ENCODE measurements at places on chromosomes 5 and 9.
A peak's percentile ranks its signal among the peaks of the same experiment; 100 is the strongest.

DNA sequence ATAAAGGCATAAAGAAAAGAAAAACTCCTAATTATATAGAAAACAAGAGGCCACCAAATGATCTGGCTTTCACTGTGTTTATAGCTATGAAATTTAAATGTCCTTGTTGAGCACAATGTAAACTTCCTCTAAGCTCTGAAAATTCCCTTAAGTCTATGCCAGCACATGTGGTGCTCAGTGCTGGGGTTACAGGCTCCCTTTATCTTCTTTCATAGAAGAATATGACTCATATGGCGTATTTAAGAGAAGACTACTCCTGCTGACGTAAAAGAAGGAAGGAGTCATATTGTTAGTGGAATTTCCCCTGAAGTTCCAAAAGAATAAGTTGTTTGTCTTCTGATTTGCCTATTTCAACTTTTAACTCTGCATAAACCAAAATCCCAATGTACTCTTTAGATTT is 30.4 kb downstream of the RNF145 start:
- no peak for DNase-seq

- DNase-seq, result no peak
These were observed 262.4 kb downstream of the AGTPBP1 start for GRCh38 chr9:85479305-85479704.

DNA sequence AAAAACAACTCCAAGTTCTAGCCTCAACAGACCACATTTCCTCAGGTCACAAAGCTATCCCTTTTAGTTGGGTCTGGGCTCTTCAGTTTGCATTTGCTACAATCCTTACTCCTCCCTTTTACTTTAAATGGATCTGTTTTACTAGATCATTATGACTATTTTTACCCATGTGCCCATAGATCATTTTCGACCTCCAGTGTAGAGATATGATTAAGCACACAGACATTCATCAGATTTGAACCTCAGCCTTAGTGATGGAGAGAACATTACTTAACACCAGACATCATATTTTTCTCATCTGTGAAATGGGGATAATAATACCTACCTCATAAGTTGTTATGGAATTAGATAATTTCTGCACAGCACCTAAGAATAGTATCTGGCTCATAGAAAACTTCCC is 141.9 kb downstream of the NPR3 start:
- no peak for DNase-seq

GRCh38 chr9:111662576-111663300 is 1.3 kb downstream of the GNG10 start:
- DNase-seq, result peak; percentile 48

DNA sequence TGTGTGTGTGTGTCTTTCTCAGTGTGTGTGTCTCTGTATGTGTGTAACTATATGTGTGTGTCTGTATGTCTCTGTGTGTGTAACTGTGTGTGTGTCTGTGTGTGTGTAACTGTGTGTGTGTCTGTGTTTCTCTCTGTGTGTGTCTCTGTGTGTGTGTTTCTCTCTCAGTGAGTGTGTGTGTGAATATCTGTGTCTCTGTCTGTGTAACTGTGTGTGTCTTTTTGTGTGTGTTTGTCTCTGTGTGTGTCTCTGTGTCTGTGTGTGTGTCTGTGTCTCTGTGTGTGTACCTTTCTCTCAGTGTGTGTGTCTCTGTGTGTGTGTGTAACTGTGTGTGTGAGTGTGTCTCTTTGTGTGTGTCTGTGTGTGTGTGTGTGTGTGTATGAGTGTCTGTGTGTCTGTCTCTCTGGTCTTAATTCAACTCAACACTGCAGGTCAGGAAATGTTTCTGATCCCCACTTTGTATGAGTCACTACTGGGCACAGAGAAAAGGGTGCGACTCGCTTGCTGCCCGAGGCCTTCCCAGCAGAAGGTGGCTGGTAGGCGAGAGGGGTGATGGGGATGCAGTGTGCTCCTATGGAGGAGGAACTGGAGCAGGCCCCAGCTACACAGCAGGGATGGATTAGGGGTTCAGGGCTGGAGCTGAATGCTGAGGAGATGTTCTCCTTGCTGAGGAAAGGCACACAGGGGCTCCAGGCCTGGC is 52.1 kb downstream of the NSG2 start:
- DNase-seq, result no peak

DNA sequence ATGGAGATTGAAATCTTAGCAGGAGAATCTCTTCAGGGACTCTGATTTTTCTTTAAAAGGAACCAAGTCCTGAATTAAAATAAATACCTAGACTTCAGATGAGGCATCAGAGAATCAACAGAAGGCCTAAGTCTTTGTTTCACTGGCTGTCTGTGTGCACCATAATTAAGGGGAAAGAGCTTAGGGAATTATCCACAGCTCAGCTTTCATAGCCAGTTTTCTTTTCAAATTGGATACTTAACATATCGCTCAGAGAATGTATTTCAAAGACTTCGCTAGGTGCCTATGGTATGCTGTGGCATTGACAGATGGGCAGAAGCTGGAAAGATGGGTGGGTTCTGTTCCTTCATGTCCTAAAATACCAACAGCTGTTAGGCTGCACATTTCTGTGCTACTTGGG is 325.8 kb downstream of the TMEM38B start:
- DNase-seq, result no peak

DNA sequence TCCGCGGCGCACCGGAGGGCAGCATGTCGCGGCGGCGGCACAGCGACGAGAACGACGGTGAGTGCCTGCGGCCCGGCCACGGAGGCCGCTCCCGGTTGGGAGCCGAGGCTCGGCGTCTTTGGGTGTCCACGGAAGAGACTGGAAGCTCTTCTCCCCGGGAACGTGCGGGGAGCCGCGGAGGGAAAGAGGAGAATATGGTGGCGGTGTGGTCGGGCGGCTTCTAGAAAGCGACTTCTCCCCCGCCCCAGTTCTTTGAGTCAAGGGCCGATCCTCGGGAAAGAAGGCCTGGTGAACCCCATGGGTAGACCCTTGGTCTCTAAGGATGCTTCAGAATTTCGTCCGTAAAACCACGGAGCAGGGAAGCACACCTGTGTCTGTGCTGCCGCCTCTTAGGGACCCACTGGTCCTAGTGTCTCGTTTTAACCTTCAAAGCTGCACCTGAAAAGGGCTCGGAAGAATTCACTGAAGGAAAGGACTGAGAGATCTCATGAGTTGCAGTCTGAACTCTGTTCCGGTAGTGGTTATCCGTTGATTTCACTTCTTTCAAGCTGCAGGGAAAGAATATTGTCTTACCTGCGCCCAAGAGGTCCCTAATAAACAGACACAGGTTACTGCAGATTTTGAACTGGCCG is 354 bp downstream of the NCBP1 start:
- no peak for DNase-seq

DNA sequence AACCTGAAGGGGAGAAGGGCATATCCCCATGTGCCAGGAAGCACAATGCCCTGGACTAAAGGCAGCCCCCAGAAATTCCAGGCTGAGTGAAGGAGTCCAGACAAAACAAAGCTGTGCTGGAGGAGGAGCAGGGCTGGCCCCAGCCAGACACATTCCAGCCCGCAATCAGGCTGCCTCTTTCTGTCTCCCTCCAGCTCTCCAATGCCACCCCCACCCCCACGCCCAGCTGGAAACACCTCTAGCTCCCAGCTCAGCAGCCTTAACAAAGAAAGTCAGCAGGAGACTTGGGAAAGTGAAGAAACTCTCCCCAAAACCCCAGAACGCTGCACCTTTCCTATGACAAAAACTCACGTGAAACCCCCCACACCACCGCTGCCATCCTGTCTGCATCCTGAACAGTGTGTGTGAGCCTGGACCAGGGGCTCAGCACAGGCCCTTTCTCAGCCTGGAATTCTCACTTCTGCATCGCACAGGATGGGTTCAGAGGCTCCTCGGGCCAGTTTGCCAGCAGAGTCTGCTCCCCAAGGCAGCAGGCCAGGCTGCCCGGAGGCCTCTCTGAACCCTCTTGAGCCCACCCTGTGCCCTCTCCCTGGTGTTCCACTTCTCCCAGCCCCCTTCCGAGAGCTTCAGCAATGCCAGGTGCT is 96.2 kb upstream of the ICE1 start:
- DNase-seq, result no peak

- DNase-seq, result no peak
These were observed 25.4 kb upstream of the NKD2 start for GRCh38 chr5:983238-983524.

GRCh38 chr9:133321411-133321935 is 14.5 kb downstream of the SURF6 start:
- no peak for DNase-seq

DNA sequence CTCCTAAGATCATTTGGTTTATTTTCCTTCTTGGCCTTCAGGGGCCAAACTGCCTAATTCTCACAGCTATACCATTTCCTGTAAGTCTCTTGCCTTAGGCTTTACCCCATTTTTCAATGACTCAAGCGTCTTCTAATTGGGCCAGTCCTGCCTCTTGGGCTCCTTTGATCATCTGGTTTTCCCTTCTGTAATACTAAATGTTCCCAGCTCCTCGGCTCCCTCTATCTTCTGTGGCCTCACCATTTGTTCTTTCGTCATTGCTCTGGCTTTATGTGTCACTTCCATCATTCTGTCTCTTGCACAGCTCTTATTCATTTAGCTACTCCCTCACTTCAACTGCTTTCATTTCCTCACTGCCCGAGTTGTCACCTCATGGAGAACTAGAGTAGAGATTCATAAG is 14.5 kb upstream of the SPINK7 start:
- DNase-seq, result no peak

DNA sequence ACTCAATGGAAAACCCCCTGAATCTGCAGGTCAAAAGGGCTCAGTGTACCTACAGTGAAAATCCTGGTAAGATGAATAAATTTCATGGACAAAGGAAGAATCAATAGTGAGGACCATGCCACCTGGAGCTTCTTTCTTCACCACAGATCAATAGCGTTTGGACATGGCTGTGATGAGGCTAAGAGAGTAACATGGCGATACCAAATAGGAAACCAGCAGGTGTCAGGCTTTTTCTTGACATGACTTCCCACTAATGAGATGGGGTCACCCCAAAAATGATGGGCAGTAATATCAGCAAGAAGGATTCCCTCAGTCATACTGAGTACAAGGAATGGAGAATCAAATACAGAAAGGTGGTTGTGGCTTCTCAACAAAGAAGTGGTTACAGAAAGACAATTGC is 208.5 kb upstream of the PLPPR1 start:
- DNase-seq, result no peak

DNA sequence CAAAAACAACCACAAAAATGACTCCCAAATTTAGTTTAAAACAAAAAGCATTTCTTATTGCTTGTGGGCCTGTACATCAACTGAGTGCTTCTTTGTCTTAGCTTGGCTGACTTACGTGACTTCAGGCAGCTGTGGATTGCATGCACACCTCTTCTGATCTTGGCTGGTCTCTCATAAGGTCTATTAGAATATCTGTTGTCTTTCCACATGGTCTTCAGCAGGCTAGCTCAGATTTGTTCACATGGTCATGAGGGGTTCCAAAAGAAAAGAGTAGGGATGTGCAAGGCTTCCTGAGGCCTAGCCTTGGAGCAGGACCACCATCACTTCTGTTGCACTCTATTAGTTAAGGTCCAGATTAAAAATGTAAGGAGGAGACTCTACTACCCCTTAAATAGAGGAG is 120.1 kb downstream of the LRRC70 start:
- DNase-seq, result no peak

GRCh38 chr5:40406741-40407211 is 272.9 kb upstream of the PTGER4 start:
- peak; percentile 69 for DNase-seq

DNA sequence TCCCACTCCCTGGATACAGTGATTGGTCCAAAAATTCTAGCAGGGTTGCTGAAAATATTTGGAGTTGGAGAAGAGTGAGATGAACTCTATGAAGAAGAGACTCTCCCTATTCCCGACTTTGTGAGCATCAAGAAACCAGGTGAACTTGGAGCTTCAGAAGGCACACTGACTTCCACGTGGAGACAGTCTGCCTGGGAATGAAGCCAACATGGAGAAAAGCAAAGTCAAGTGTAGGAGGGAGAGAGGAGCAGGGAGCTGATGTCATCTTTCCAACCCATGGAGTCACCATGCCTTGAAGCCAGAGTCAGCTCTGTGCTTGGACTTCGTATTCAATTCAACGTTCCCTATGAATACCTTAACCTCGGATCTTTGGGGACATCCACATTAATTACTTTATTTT is 125.1 kb downstream of the NPR3 start:
- DNase-seq, result no peak

- DNase-seq, result no peak
These were observed 71.3 kb downstream of the IQGAP2 start for GRCh38 chr5:76474377-76474776.

GRCh38 chr9:99488131-99489059 is 266.3 kb downstream of the SEC61B start:
- no peak for DNase-seq

- no peak for DNase-seq
These were observed 2016.3 kb upstream of the CDH9 start for GRCh38 chr5:29054694-29055093.

DNA sequence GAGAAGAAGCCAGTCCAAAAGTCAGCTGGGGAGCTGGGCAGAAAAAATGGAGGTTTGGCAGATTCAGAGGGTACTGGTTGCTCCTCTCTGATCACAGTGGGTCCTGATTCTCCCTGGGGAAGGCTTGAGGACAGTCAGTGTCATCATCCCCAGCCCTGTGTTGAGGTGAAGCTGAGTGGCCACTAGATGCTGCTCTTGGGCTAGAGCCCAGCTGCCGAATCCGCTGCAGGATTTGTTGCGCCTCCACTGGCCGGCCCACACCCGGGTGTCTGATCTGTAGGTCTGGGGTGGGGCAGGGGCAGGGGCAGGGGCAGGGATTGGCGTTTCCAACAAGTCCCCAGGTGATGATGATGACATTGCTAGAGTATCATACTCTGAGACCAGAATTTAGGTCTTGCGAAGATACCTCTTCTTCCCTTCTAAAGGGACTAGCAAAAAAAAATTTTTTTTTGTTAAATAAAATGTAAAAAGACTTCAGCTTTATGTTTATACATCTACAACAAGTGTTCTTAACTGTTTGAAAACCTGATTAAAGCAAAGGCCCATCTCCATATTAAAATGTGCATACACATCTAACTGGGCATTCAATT is 106.8 kb downstream of the PDE6A start:
- DNase-seq, result no peak

GRCh38 chr9:101047848-101048397 is 19.4 kb downstream of the PLPPR1 start:
- DNase-seq, result no peak

- no peak for DNase-seq
These were observed 75.4 kb downstream of the MRPL36 start for GRCh38 chr5:1723957-1724821.

GRCh38 chr5:40616781-40617180 is 62.9 kb upstream of the PTGER4 start:
- DNase-seq, result peak; percentile 15
